Endodermal cell (in vitro differentiated cells): ENCODE measurements at places on chromosomes 6 and 20. TPM values are rescaled to one million over a fixed set of nuclear protein-coding genes. Genes with fewer than 3 reads are reported as not detected.

Gene RSPH9
- total RNA-seq: 0.27 and 0.44 TPM in 2 replicates

Gene HLA-DOB
- not detected in 3 replicates for total RNA-seq

Gene HLA-G
- 0.72 and 1.1 TPM in 2 replicates for total RNA-seq

Gene CD164
- total RNA-seq: 126 TPM in 2 replicates
